ENCODE measurements at places on chromosomes 5 and 9.
A peak's percentile ranks its signal among the peaks of the same experiment; 100 is the strongest.

GRCh38 chr5:133214153-133214820, 162.5 kb downstream of the HSPA4 start:
- no peak for DNase-seq

GRCh38 chr5:154445422-154446194, at the start of gene SAP30L:
TSS of gene SAP30L (plus strand) at chr5:154445997. CDS start at chr5:154446605, 608 bp downstream.
- peak; percentile 54 for DNase-seq

GRCh38 chr5:64744914-64745313, 23.6 kb downstream of the SREK1IP1 start:
- DNase-seq = no peak

GRCh38 chr5:19802686-19803085, 185.3 kb downstream of the CDH18 start:
- no peak for DNase-seq

DNA sequence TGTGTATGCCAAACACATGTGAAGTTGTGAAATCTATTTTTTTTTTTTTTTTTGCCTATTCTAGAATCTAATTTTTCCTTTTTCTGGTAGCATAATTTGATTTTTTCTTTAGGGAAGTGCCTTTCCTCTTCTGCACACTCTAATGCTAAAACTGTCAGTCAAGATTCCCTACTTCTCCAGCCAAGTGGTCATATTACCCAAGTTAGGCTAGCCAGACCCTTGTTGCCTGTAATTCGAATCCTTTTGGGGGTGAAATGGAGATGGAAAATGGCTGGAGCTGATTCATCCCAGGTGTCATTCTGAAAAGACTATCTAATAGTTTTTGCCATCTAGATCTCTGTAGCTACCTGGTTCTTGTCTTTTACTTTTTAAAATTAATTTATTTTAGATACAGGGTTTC, 24.8 kb upstream of the UBAP1 start:
- DNase-seq = no peak

GRCh38 chr5:567664-568060, 43.4 kb upstream of the SLC9A3 start:
- no peak for DNase-seq

- no peak for DNase-seq
Observed at GRCh38 chr9:113356686-113357292, 7.4 kb downstream of the BSPRY start.

GRCh38 chr9:87498046-87498810, 561 bp downstream of the DAPK1 start:
- DNase-seq = no peak

GRCh38 chr9:109922617-109923470, 142.8 kb downstream of the PALM2AKAP2 start:
- DNase-seq = no peak

- DNase-seq = no peak
Observed at GRCh38 chr5:68444833-68445232, 229.3 kb downstream of the PIK3R1 start.

DNA sequence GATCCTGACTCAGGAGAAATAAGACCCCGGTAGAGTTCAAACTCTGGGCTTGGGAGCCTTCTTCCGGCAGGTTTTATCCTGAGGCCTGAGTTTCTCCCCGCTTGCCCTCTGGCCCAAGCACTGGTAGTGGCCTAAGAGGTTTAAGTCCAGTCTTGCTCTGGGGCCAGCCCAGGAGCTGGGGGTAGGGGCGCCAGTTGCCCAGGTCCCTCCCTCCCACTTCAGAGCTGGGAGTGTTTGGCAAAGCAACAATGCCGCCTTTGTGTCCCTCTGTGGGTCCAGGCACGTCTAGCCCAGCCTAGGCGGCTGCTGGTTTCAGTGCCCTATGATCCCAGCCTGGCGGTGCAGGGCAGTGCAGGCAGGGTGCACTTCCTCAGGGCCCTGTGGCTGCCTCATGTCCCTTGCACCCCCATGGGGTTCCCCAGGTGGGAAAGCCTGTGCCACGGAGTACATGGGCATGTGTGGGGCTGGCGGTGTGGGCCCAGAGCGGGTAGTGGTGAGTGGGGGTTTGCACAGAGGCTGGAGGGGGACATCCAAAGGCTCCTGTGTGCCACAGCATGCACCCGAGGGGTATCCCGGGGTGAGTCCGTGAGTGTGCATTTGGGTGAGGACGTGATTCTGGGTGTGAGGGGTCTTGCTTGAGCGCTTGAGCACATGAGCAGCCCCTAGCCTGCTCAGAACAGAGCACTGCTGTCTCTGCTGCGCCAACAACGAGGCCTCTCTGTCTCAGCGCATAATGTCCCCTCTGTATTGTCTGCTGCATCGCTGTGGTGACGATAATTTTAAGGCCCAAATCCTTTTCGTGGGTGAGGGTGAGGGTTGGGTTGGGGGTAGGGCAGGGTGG, 61.7 kb upstream of the PSD2 start:
- DNase-seq = no peak

GRCh38 chr5:150159741-150160179, 4.1 kb upstream of the PDGFRB start:
- DNase-seq = no peak

DNA sequence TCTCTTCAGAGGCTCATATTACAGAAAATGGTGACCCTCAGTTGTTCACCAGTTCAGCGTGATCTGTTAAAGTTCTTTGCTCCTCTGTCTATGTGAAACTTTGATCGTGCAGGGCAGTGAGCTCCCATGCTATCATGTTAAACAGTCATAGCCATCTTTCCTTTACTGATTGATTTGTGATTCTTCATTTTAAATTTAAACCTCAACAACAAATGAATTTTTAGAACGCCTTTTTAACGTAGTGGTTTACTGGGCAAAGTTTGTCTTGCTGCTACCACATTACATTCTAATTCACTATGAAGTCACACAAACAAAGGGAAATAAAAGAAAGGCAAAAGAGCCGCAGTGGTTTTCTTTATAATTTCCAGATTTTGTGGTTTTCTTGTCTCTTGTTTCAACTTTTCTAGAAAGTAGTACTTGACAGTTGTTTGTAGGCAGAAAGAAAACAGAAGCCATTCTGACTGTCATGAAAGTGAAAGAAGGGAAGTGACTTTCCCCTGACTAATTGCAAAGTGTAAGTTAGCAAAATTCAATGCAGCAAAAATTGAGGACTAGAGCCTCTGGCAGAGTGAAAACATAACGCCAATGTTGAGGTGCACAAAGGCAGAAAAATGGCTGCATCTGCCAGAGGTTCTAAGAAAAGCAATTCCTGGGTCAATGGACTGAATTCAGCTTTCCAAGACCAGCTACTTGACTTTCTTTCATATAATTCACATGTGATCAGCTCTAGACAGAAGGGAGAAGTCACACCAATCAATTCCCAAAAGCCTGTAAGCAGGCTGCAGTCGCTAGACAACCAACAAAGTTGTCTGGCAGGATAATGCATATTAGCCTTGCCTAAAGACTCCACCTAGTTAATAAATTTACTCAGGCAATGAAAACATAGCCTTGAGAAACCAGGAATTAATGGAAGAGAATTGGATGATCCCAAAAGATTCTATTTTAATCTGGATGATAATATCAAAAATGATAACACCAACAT, 7.1 kb upstream of the IFNA6 start:
- no peak for DNase-seq

- DNase-seq = peak; percentile 19
Observed at GRCh38 chr5:94174748-94175411, 433.5 kb upstream of the POU5F2 start.

DNA sequence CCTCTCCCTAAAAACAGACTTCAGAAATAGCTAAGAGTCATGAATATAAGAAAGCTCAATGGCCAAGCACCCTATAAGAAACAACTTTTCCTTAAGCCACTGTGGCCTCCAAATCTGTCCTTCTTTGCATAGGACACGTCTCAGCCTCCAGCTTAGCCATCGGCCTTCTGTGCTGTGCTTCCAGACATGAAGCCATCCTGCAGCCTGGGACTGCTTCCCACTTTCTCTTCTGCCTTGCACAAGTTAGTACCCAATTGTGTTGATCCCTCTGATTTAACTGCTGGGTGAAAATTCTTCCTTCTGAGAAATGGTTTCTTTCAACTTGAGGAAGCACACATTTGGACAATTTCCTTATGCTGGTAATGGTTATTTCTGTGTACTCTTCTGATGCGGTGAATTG, 334.7 kb downstream of the MARCHF11 start:
- no peak for DNase-seq

DNA sequence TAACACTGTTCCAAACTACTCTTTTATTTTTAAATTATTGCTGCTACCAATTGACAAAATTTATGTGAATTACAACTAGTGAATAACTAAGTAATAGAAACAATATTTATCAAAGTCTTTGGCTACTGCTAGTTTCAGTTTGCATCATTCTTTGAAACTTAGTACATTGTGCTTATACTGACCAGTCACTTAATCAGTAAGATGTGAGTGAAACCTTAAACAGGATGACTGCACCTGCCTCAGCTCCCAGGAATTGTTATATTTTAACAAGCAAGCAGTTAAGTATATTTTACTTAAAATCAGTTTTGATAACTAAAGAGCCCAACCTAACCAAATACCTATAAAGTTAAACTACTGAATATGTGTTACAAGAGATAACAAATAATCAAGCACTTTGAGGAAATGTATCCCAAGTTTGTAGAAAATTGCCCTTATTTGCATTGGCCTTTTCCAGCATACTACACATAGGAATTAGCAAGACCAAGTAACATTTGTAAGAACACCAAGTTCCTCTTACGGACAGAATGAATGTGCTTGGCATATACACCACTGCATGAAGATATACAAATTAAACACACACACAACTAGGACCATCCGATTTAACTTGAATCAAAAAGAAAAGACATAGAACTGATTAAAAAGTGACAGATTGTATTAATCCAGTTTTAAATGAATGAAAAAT, 545.5 kb upstream of the DAB2 start:
- no peak for DNase-seq

- no peak for DNase-seq
Observed at GRCh38 chr5:67693956-67694809, 497.6 kb upstream of the CD180 start.

GRCh38 chr9:89464300-89464901, 33.5 kb downstream of the SEMA4D start:
- no peak for DNase-seq

GRCh38 chr9:137793196-137793841, 84.3 kb upstream of the CACNA1B start:
- DNase-seq = no peak

GRCh38 chr5:115389799-115390382, 93.4 kb upstream of the CCDC112 start:
- DNase-seq = no peak

- DNase-seq = no peak
Observed at GRCh38 chr5:122880749-122881148, 35.3 kb downstream of the SNX24 start.

- no peak for DNase-seq
Observed at GRCh38 chr9:15513335-15513734, 2.6 kb upstream of the PSIP1 start.

GRCh38 chr9:136985027-136985602, 2.3 kb downstream of the LCNL1 start:
- DNase-seq = no peak

DNA sequence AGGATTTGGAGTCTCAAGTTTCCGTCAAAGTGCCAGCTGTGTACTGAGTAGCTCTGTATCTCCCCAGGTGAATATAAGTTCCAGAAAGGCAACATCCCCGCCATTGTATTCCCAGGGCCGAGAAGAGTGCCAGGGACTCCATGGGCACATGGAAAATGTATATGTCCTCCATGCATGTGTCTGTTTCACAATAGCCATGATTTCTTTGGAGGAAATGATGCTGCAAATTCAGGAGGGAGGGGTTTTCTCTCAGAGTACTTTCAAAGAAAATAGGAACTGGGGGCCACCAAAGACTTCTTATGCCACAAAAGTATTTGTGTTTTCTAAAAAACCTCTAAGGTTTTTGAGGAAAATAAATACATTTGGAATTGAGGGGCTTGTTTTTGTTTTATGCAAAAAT, 524.6 kb downstream of the BNC2 start:
- no peak for DNase-seq

DNA sequence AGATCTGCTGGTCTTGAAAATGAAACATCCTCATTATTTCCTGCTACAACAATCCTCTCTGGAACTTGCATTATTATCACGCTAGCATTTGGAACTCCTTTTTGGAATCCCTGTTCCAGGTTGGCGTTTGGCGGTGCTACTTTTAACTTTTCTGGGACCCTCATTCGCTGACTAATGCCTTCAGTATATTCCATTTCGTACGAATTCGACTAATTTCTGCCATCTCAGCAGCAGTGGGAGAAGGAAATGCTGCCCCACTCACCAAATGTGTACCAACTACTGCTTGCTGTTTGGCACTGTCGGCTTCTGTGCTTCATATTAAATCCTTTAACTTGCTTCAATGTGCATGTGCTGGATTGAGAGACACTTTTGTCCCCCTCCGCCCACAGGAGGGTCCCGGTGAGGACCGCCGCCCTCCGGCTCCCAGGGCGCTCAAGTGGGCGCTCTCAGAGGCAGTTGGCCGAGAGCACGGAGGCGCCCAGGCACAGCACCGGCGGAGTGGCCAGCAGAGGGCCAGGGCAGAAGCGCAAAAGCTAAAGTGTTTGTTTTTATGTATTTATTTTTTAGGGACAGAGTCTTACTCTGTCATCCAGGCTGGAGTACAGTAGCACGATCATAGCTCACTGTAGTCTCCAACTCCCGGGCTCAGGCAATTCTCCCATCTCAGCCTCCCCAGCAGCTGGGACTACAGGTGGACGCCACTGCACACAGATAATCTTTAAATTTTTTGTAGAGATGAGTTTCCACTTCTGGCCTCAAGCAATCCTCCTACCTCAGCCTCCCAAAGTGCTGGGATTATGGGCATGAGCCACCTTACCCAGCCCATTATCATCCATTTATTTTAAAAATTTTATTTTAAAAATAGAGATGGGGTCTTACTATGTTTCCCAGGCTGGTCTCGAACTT, 11.9 kb downstream of the PDE6A start:
- DNase-seq = no peak

GRCh38 chr5:153903321-153903720, 135.4 kb downstream of the FAM114A2 start:
- no peak for DNase-seq

GRCh38 chr5:34688015-34688810, 32.1 kb downstream of the RAI14 start:
- no peak for DNase-seq

GRCh38 chr9:107486674-107487520, 2.7 kb downstream of the KLF4 start:
- no peak for DNase-seq

DNA sequence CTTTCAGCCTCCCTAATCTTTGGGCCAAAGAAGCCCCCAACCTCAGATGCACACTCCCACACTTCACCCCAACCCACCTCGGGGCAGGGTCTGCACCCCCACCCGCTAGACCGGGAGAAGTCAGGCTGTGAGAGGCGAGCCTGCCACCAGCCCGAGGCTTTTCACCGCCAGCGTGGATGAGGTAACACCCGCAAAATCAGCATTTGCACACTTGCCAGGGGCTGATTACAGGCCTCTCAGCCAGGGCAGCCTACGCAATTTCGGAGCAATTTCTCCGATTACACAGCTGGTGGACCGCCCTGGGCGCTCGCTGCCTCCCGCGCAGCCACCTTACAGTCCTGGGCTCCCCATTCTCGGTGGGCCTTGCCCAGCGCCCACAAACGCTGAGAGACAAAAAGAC, 68.5 kb downstream of the FOXD1 start:
- no peak for DNase-seq

- no peak for DNase-seq
Observed at GRCh38 chr9:87803166-87803565, 77.2 kb downstream of the CTSL start.

All from non-pigmented ciliary epithelial cell (primary cell).